ENCODE measurements at places on chromosomes 11 and 22.

DNA sequence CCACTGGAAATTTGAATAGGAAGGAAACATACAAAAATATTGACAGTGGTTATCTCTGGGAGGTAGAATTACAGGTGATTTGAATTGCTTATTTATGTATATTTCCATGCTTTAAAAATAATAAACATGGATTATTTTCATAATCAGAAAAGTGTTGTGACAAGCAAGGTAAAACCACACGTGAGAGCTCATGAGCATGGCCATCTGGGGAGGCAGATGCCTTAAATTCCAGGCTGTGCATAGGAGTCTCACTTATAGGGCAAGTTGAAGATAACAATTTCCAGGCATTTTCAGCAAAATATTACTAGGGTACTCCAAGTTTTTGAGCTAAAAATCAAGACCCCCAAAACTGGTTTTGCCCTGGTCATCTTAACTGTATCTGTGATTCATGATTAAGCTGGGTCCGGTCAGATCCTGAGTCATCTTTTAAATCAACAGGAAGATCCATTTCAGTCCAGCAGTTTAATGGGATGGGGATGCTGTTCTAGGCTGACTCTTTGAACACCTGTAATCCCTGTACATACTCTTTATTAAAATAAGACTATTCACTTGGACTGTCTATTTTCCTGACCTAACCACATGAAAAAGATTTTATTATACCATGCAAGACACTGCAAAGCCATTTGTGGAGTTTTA lies 115.8 kb upstream of the NARS2 start:
- no peak for DNase-seq

DNA sequence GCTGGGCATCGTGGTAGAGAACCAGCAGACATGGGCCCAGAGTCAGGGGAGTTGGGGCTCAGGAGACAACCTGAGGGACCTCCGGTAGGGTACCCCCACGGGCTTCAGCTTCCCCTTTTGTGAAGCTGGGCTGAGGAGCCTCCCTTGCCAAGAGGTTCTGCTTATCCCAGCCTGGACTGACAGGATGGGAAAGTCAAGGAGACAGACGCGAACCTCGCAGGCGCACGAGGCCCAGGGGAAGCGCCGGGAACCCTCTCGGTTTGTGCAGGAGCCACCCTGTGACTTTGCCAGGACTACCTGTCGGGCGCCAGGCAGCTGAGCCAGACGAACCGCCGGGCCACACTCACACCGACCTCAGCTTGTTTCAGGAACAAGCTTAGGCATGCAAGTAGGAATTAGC lies 566.1 kb downstream of the BRD1 start:
- DNase-seq = no peak

- DNase-seq = no peak
Measured at GRCh38 chr11:26607725-26608506, 35.9 kb upstream of the MUC15 start.

GRCh38 chr11:46327829-46328228 lies 19.4 kb upstream of the DGKZ start:
- no peak for DNase-seq
